NCI-H446 treated with DMSO at 0.1 percent for 48 hours (cell line): ENCODE measurements at places on chromosomes 12 and 14.

DNA sequence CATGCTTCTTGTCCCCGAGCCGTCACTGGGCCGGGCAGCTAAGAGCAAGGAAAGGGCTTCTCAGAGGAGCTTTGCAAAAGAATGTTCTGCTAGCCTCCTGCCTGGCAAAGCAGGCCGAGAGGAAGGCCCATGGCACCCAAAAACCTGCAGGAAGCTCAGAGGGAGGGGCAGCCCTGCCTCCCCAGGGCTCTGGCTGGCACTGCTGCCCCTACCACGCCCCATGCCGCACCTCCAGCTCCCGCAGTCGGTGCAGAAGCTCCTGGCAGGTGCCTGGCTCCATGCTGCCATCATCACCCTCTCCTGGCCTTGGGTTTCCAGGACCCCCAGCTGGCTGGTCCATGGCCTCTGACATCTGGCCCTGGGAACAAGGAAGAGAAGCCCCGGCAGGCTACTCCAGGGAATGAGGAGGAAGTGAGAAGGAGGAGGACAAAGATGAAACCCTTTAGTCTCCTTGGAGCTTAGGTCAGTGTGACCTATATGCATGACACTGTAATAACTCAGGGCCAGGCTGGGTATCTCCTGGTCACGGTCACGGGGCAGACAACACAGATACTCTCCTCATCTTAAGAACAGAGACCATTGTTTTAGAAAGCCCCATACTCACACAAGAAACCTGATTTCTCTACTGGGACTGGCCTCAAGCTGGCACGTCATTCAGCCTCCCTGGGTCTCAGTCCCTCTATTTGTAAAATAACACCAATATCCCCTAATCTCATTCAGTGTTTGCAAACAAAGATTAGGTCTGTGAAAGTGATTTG is 24.3 kb downstream of the NCKAP5L start:
- DNase-seq = no peak

- DNase-seq = no peak
These were observed 189.4 kb downstream of the NUAK1 start for GRCh38 chr12:105949391-105949790.

GRCh38 chr12:98399532-98399931 is 115.9 kb upstream of the TMPO start:
- no peak for DNase-seq

DNA sequence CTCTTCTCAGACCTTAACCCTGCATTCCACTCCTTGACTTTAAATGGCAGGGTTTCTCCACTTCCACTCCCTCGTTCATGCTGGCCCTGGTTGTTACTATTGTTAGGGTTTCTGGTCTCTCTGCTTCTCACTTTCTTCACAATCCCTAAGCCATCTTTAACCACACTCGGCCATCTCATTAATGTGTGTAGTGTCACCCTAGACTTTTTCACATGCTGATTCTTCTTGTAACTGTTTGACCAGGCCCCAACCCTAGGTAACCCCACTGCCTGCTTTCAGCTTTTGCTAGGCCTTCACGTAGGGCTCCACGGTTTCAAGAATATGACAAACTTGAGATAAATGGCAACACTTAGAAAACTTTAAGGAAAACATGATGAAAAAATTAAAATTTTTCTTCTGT is 195.1 kb downstream of the IPO8 start:
- no peak for DNase-seq

- no peak for DNase-seq
These were observed 37.1 kb downstream of the P2RX4 start for GRCh38 chr12:121246893-121247557.

DNA sequence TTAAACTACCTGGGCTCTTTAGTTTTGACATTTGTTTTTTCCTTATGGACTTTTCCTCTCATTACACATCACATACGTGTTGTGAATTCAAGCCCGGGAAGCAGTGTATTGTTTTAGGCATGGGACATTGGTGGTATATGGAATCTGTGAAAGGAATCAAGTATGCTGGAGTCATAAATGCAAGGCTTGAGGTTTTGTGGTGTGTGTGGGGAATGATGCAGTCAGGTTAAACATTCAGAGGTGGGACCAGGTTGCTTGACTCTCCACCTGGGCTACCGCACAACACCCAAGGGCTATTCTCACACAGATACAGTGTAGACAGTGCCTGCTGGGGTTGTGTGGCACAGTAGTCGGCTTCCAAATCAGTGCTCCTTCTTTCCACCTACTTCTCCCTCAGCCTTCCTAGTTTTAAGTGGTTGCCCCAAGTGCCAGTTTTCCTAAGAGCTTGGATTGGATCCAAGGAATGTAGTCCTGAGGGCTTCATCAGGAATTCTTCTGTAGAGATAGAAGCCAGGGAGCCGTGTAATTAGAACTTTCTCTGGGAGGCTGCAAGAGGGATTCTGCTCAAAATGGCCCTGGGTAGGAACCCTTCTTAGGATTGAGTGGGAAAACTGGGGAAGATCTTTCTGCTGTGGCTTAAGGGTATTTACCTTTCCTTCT is 243.7 kb downstream of the C12orf75 start:
- DNase-seq = peak; percentile 19

DNA sequence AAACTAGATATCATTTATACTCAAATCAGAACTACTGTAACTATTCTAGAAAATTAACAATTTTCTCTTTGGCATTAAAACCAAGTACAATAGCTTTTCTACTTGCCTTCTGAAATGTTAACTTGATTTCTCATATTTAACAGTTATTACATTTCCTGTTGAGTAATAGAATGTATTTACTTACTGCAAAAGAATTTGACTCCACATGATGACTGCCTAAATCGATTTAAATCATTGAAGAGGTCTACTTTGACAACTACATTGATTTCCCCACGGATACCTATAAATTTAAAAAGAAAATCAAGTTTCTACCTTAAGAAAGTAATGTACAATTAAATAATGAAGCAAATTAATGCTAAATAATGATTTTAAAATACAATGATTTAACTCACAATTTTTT is 18.9 kb downstream of the C2CD5 start:
- no peak for DNase-seq

DNA sequence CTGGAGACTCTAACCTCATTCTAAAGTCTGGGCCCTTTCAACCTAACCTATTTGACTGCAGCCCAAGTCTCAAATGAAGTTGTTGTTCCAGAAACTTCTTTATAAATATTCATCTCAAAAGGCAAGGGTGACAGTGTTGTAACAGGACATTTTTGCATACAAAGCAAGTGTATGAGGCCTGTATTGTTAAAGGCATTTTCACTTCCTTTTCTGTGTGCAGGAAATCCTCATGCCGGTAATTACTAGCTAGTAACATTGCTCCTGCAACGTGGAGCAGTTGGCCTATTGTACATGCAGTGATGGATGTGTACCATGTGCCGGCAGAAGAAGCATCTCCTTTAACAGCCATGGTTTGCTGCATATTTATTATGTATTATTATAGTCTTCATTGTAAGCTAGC is 156.5 kb upstream of the RMST start:
- DNase-seq = no peak

DNA sequence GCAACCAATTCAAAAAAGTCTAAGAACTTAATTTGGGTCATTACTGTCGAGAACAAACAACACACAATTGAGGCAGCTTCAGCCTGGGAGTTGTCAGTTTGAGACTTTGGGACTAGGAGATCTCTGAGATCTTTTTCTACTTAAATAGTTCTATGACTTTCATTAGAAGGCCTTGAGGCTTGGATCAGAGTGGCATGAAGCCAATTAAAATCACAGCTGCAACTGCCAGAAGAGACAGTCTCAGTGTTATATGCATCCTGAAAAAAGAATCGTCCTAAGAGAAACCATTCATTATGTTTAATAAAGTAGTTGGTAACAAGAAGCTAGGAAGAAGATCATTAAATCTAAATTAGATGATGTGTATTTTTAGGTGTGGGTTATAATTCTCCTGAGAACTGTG is 170.8 kb upstream of the RASSF8 start:
- no peak for DNase-seq

- no peak for DNase-seq
These were observed 72.0 kb downstream of the FOS start for GRCh38 chr14:75350505-75351060.

DNA sequence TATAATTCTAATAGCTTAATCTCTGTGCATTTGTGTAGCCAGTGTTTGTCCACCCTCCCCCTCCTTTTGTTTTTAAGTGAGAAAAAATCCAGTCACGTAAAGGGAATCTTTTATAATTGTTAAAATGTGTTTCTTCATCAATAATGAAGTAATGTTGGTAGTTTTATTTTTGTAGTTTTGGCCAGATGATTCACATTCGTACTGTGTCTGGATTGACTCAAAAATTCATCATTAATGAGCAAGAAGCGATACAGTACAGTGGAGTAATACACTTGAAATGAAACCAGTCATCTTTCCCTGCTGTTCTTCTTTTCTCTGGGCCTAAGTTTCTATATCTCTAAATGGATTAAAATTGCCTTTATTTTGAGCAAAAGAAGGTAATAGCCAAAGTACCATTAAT is 86.5 kb downstream of the SRGAP1 start:
- no peak for DNase-seq

DNA sequence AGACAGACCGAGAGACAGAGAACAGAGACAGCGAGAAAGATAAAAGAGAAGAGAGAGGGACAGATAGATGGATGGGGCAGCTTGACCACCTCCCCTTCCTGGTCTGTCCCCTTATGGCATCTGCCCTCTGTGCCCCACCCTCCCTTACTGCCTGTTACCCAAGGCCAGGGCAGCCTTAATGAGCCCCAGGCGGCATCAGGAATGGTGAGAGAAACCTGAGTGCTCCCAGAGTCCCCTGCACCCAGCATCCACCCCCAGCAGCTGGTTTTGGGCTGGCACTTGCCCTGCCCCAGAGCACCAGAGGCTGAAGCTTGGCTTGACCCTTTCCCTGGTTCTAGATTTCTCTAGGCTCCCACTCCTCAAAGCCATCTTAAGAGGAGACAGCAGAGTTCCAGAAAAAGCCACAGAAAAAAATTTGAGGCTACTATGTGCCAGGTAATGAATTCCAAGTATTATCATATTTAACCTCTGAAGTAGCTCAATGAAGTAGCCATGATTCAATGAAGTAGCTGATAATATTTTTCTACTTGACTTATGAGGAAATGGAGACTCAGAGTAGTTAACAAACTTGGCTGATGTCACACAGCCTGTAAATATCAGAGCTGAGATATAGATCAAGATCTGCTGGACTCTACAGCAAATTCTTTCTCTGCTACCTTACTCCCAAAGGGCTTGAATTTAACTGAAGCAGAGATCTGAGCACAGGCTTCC is 2.0 kb upstream of the ZNF385A start:
- DNase-seq = no peak

- DNase-seq = peak; percentile 9
These were observed 279.9 kb downstream of the RPS29 start for GRCh38 chr14:49306152-49306751.

GRCh38 chr14:76434220-76434619 is 58.3 kb downstream of the ESRRB start:
- DNase-seq = no peak

GRCh38 chr14:106222311-106222710 is 695.9 kb downstream of the TMEM121 start:
- DNase-seq = no peak

- DNase-seq = no peak
These were observed 130.8 kb upstream of the FLRT2 start for GRCh38 chr14:85399186-85399585.

- no peak for DNase-seq
These were observed 53.9 kb upstream of the DCD start for GRCh38 chr12:54701940-54702592.

- peak; percentile 68 for DNase-seq
These were observed 394.0 kb upstream of the SYT1 start for GRCh38 chr12:78470354-78471195.

GRCh38 chr12:103386451-103386850 is 109.3 kb downstream of the C12orf42 start:
- no peak for DNase-seq

DNA sequence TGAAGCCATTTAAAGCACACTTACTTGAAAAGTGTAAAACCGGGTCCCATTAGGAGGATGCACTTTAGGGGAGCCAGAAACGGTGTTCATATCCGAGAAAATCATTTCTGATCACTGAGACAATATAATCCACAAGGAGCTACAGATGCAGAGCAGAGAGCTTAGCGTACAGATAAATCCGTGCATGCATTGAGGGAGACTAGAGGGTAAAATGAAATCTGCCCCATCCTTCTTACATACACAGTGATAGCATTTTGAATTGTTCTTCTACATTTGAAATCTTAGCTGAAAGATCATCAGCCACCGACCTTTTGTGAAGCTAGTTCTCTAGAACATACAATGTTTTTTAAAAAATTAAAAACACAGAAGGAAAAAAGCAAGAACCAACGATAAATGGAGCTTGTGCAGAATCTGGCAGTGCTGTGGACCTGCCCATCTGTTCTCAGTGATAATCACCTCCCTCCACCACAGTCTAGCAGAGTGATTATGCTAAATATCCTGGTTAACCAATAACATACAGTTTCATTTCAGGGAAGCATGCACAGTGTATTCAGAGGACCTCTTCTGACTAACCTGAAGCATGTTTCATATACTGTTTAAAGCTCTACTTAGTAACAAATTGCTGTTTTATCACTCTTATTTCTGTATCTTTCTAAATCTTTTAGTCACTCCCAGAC is 161.1 kb downstream of the PPFIA2 start:
- peak; percentile 84 for DNase-seq

DNA sequence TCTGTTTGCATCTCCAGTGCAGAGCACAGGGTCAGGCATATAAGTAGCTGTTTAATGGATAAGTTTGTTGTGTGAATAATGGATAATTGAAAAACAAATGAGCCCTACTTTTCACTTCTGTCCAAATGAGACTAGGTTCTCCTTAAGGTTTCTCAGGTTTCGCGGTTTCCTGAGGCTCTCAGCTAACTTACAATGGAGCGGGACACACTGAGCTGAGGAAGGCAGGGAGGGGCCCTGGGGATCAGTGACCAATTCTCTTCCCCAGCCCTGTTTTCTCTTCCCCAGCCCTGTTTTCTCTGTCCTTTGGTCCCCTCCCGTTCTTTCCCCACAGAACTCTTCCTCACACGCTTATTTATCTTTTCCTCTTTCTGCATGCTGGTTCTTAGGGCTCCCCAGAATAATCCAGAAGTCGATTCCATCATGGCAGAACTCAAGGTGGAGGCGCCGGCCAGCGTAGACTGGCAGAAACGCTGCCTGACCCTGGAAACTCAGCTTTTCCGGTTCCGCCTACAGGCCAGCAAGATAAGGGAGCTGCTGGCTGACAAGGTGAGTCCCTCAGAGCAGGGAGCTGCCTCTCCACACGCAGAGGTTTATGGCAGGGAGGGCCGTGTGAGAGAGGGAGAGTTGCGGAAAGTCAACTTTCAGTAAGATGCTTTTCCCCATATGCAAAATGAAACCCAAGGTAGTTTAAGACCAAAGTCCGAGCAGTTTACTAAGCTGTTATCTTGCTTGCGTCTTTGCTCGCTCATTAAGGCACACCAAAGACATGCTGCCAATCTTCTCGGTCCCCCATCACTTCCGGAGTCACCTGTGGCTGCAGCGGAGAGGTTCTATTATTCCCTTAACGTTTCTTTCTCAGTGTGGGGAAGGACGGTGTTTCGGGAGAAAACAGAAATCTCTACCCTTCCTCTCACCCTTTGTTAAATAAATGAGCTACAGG is 8.6 kb downstream of the PLEKHH1 start:
- DNase-seq = no peak
